ENCODE measurements at places on chromosomes 3 and 15.

- DNase-seq, result peak; percentile 70
Observed at GRCh38 chr15:91032919-91033803, 10.8 kb upstream of the VPS33B start.

- peak; percentile 51 for DNase-seq
Observed at GRCh38 chr15:34582461-34583371, 735 bp downstream of the GOLGA8B start.

GRCh38 chr15:80798911-80799310 is 19.7 kb downstream of the CEMIP start:
- no peak for DNase-seq

GRCh38 chr3:35224565-35225295 is 414.6 kb upstream of the ARPP21 start:
- no peak for DNase-seq

- no peak for DNase-seq
Observed at GRCh38 chr15:51577636-51578304, 44.8 kb downstream of the DMXL2 start.

GRCh38 chr3:174498638-174499037 is 360.5 kb upstream of the NAALADL2 start:
- DNase-seq, result no peak

- DNase-seq, result peak; percentile 11
Observed at GRCh38 chr3:113140876-113141275, 70.5 kb upstream of the BOC start.

- DNase-seq, result no peak
Observed at GRCh38 chr3:170903123-170903522, 5.3 kb downstream of the EIF5A2 start.

- no peak for DNase-seq
Observed at GRCh38 chr3:110667216-110667615, 404.4 kb upstream of the NECTIN3 start.

GRCh38 chr3:175457301-175457700 is 598.2 kb downstream of the NAALADL2 start:
- DNase-seq, result no peak
